ENCODE measurements at places on chromosomes 2 and 18.

GRCh38 chr18:43393174-43393573 is 115.9 kb upstream of the SYT4 start:
- DNase-seq, result no peak

DNA sequence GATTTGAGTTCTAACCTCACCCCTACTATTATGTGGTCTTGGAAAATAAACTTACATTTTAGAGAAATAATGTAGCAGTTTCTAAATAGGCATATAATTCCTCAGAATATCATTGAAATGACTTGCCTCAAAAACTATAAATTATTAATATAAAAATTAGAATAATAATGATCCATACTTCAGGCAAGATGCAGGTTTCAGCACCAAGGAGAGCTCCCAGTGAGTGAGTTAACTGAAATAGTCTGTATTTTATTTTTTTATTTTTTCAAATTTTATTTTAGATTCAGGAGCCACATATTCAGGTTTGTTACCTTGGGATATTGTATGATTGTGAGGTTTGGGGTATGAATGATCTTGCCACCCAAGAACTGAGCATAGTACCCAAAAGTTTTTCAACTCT is 472.2 kb upstream of the DCC start:
- peak; percentile 3 for DNase-seq

GRCh38 chr18:64099244-64099643 is 49.6 kb downstream of the LINC00305 start:
- no peak for DNase-seq

DNA sequence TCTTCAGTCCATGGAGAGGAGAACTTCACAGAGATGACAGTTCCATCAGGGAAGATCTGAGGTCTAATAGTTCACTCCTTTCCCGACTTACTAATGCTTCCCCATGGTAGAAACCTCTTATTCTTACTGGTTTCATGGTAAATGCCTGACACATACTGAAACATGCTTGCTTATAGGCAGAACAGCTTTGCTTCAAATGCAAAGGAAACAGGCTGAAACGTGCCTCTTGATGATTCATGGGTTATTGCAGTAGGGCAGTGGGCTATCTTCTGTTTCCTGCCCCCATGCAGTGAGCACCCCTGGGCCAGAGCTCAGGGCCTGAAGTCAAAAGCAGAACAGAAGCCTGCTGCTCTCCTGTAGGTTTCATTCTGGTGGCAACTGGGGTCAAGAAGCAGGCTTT is 223.5 kb downstream of the RDH14 start:
- no peak for DNase-seq

DNA sequence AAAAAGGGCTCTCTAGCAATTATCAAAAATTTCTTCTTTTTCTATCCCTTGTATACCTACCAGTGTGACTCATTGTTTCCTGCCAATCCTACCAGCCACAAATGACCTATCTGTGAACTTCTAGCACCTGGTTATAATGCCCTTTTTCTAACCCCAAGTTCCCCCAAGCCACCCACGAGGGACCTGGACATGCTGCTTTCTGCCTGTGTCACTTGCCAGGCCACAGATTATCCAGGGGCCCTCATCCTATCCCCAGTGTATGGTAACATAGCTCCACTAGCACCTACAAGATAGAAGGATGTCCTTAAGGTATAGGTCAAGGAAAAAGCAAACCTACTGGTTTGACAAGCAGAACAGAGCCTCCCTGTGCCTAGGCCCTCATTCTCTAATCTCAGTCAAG is 26.8 kb downstream of the AAK1 start:
- no peak for DNase-seq

- DNase-seq, result no peak
Measured at GRCh38 chr2:120349440-120349921, 3.5 kb downstream of the INHBB start.

GRCh38 chr2:158665536-158666302 is 129.4 kb upstream of the DAPL1 start:
- DNase-seq, result no peak

DNA sequence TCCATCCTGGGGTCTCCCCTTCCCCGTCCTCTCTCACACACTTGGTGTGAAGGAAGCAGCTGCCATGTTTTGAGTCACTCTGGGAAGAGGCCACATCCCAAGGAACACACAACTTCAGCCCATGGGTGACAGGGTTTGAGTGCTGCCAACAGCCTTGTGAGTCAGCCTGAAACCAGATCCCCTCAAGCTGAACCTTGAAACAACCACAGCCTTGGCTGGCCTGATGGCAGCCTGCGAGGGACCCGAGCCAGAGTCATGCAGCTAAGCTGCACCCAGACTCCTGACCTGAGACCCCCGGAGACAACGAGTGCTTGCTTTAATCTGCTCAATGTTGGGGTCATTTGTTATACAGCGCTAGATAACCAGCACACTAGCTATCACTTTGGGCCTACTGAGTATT is 19.3 kb upstream of the MC2R start:
- DNase-seq, result no peak

- DNase-seq, result no peak
Measured at GRCh38 chr2:22826703-22827102, 558.3 kb upstream of the KLHL29 start.

GRCh38 chr2:143128681-143129580 is at the start of gene ARHGAP15:
Gene ARHGAP15, plus strand, starts transcription at chr2:143129419.
- DNase-seq, result no peak

DNA sequence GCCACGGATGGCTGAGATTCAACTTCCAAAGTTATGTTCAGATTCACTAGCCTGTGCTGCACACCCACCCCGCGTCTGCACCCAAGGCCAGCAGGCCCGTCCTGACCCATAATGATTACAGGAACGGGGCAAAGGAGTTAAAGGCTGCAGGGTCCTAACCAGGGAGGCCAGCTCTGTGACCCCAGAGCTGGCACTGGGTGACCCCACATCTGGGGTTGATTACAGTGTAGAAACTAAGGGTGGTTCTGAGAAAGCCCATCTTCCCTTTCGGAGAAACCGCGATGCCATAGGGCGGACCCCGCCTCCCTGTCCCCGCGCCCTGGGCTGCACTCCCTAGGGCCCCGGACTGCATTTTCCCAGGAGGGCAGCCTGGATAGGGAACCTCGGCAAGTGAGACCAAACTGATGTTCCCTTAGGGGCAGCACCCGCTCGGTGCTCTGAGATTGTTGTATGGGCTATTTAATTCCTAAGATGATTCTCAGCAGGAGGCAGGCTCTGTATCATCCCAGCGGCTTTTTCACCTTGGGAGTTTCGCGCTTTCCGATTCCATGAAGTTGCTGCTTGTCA is 2.2 kb upstream of the GPR148 start:
- no peak for DNase-seq

DNA sequence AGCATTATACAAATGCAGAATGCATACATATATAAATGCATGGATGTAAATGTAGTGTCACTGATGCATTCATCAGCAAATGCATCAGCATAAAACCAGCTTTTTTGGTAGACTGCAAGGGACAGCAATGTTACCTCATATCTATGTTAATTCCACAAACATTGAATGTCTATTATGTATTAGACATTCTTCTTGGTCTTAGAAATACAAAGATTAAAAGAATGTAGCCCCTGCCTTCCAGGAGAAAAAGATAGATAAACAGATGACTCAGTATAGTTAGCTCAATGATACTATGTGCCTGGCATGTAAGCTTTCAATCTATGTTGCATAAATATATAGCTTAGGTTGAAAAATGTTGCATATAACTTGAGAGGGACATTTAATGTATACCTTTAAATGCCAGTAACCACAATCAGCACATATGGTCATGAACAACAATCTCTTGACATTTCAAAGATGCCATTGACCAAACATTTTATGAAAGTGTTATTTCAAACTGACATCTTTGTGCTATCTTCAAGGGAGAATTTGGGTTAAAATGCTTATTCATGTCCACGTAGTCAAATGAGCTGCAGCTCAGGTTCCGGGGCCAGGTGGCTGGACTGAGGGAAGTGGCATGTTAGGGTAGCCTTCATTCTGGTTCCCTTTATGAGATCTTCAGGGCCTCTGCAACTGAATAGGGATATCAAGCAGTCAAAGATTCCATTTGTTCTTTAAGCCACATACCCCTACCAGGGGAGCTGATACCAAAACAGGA is 45.2 kb upstream of the GCG start:
- no peak for DNase-seq

GRCh38 chr2:62511636-62512035 is 5.6 kb upstream of the TMEM17 start:
- no peak for DNase-seq

DNA sequence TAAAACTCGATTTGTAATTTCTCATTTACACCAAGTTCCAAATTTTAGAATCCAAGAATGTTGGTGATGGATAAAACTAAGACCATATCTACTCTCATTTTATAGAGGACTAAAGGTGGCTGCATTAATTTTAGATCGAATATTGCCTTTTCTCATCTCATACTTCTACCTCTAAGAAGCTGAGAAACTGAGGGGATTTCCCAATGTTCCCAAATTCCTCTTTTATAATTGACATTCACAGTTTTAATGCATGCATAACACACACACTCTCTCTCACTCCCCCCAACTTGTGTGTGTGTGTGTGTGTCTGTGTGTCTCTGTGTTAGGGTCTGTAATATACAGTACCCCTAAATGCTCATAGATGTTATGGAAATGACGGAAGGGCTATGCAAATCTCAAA is 328.8 kb upstream of the SLC14A2 start:
- DNase-seq, result no peak

- DNase-seq, result no peak
Measured at GRCh38 chr2:104853534-104854497, at the start of gene POU3F3. Gene POU3F3, plus strand, starts transcription at chr2:104854115. Its CDS starts 1,396 bp downstream, at chr2:104855511.

DNA sequence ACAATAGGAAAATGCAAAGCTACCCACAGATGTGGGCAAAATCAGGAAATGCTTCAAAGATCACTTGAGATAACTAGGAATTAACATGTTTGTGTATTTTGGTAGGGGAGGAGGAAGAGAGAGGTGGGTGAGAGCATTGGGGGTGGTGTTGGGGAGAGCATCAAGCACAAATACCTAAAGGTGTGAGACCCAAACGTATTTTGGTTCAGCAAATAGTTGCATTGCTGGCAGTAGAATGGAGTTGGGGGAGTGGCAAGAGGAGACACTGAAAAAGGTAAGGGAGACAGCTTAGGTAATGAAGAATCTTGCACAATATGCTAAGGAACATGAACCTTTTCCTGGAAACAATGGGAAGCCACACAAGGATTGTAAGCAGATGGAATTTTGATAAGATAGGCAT is 1.5 kb upstream of the PELI1 start:
- no peak for DNase-seq

- DNase-seq, result no peak
Measured at GRCh38 chr2:55403256-55403998, 16.2 kb downstream of the CCDC88A start.

DNA sequence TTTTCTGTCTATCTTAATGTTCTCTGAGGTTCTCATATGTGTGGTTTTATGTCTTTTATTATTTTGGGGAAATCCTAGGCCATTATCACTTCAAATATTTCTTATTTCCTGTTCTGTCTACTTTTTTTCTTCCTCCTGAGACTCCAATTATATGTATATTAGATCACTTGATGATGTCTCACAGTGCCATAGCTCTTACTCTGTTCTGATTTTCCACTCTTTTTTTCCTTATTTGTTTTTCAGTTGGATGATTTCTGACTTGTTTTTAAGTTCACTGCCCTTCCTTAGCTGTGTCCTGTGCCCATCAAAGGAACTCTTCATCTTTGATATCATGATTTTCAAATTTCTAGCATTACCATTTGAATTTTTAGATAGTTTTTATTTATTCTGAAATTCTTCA is 24.1 kb downstream of the FAM228B start:
- DNase-seq, result no peak

DNA sequence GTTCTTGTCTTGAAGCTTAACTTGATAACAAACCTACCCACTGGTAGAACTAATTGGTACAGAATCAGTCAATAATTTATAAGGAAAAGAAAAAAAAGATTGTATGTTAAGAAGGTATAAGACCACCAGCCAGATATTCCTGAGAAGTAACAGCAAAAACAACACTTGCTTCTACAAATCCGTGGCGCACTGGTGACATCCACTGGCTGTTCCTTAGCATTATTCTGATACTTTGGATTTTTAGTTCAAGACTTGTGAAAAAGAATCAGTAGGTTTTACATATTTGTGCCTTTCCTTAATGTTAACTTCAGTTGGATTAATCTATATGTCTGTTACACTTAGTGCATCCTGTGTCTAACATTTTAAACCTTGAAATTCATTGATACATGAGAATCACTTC is 141.8 kb downstream of the GRB14 start:
- no peak for DNase-seq

GRCh38 chr2:112691881-112692281 is 28.9 kb upstream of the NT5DC4 start:
- DNase-seq, result no peak

- no peak for DNase-seq
Measured at GRCh38 chr2:27085062-27085672, 1.4 kb upstream of the KHK start.

- no peak for DNase-seq
Measured at GRCh38 chr18:28176948-28177827, at the start of gene CDH2. Gene CDH2, minus strand, starts transcription at chr18:28177130. Its CDS starts 108 bp downstream, at chr18:28177022.

DNA sequence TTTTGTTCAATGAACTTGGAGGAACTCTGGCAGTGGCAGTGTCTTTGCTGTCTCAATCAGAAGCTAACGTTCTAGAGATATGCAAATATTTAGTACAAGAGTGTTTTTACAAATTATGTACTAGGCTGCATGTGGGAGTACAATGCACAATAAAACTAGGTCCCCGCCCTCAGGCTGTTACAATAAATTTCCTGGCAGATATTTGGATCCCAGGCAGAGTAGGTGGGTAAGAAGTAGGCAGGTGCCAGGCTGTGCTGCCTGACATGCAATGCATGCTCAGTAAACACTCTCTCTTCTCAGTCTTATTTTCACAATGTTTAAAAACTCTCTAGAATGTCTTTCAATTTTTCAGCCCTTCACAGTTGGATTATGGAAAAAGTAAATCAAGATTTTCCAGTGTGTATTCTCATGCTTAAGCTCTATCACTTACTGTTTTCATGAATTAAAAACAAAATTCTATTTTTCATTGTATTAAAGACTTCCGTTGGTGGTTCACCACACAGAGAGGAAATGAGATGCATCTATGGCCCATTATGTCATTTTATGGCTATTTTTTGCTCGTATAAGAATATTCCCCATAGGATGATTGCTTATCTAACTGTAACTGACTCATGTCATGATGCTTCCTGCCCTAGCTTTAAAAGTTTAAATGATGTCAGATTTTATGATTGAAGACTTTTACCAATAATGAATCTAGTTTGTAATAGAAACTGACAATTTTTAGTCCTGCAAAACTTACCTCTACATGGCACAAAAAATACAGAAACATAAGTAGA is 346.1 kb downstream of the RND3 start:
- DNase-seq, result no peak

GRCh38 chr18:57023275-57023882 is 123.5 kb upstream of the BOD1L2 start:
- DNase-seq, result no peak

DNA sequence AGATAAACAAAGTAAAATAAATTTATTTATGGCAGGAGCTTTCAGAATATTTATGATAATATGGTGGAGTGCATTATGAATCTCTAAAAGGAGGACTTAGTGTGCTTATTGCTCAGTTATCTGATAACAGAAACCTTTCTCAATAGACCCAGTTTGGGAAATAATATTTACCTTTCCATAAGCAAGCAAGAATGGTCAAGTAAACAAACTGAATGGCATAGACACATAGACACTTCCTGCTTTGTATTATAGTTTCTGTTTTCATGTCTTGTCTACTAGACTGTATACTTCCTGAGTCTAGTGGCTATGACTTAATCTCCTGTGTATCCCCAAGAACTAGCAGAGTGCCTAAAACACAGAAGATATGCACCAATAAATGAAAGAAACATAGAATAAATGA is 87.8 kb downstream of the UPP2 start:
- DNase-seq, result no peak

- DNase-seq, result no peak
Measured at GRCh38 chr2:72813841-72814240, 12.0 kb downstream of the EXOC6B start.

GRCh38 chr18:26471027-26471426 is 77.3 kb downstream of the KCTD1 start:
- DNase-seq, result no peak
